CD4-positive, alpha-beta T cell treated with Interleukin-21 for 1 hour (primary cell): ENCODE measurements at places on chromosomes 12 and 14.

DNA sequence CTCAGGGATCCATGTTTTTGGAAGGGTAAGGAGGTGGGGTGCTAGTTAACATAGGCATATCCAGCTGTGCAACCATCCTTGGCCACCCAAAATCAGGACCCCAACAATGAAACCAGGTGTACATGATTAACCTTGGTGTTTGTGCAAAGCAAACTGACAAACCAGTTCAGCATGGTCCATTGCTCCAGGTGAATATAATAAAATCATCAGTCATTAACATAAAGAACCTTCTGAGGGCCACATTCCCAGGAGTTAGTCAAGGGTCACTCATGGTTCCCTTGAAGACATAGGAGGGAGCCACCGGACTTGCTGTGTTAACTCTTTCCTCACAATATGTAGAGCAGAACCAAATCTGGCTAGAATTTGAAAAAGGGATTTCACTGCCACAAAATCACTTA is 17.8 kb downstream of the SLC38A2 start:
- no peak for DNase-seq

- DNase-seq: no peak
Observed at GRCh38 chr14:68401855-68402254, 391.0 kb downstream of the ZFP36L1 start.

GRCh38 chr14:68563251-68564131 is 229.4 kb downstream of the ZFP36L1 start:
- DNase-seq: no peak

- no peak for DNase-seq
Observed at GRCh38 chr12:30880813-30881212, 45.7 kb upstream of the TSPAN11 start.

DNA sequence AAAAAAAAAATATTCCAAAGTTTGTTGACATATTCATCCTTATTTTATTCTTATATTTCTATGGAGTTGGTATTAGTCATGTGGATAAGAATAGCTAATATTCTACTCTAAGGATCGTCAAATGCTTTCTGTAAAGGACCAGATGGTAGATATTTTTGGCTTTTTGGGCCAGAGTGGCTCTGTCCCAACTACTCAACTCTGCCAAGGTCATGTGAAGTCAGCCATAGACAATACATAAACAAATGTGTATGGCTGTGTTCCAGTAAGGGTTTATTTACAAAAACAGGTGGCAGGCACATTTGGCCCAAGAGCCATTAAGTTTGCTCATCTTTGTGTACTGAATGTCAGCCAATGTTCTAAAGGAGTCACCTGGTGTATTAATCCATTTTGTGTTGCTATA is 131.8 kb downstream of the TBX5 start:
- no peak for DNase-seq

DNA sequence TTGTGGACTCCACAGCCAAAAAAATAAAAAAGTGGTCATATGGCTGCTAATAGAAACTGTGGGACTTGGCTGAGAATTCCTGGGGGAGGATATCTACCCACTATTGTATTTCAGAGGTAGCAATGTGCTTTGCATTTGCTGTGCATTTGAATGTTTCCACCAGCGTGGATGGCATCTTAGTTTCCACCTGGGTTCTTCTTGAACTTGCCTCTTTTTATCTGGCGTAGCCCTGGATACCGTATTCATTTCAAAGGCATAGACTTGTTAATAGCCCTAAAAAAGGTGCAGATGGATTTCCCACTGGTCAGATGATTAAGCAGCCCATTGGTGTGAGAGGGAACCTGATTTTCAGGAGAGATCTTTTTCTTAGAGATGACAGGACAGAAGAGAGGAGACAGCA is 1.9 kb upstream of the MYF5 start:
- DNase-seq: no peak

DNA sequence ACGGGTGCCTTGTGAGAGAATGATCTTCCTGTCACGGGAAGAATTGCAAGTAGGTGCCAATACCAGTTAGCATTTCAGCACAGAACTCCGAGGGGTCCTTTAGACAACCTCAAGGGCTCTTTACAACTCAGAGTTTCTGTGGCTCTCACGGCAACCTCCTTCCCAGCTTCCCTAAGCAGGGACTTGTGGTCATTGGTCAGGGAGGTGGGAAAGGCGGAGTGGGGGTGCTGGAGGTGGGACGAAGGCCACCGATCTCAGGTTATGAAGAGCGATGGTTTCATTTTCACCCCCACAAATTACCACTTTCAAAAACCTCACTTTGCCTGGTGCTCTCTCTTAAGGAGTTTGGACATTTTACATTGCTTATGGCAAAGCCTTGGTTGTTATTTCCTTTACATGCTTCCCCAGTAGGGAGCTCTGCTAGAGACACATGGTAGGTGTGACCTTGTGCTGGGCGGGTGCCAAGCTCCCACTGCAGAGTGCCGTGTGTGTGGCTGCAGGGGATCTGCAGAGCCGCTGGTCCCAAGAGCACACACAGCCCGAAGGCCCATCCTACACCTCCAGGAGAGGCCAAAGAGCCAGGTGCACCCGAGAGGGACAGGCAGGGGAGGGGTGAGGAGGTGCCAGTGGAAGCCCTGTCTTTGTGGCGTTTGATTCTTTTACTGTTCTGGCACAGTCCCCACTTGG is 21.4 kb downstream of the BCL2L14 start:
- DNase-seq: no peak

DNA sequence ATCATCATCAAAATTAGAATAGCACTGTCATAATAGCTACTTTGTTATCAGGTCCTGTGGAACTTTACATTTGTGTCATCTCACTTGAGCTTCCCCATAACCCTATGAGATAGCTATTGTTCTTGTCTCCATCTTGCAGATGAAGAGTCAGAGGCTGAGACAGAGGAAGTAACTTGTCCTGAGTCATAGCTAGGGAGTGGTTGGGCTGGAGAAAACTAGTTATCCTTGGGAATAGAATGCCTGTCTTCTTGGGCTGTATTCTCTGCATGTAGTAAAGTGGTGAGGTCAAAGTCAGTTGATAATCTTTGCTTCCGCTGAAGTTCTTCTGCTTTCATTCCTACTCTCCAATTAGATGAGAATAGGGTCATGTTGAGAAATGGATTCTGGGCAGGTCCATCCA is 117.0 kb downstream of the SMOC1 start:
- no peak for DNase-seq

- no peak for DNase-seq
Observed at GRCh38 chr12:588024-588322, 75.3 kb downstream of the NINJ2 start.

DNA sequence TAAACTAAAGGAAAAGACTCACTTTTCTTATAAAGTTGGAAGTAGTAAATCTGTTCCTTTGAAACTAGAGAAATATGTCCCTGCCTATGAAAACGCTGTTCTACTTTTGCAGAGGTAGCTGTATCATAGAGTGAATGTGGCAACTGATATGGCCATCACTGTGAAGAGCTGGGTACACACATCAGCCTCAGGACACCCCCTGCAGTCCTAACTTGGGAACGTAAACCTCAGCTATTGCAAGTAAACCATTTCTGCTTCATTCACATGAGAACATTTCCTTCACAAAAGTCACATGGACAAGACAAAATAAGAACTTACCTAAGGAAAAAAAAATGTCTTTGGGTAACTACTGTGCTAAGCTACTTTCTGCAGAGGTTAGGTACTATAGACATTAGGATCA is 233.3 kb upstream of the PPFIA2 start:
- DNase-seq: peak; percentile 42

- DNase-seq: no peak
Observed at GRCh38 chr12:30687265-30687986, 8.2 kb downstream of the IPO8 start.

GRCh38 chr14:100846309-100846859 is 20.5 kb downstream of the MEG3 start:
- no peak for DNase-seq

GRCh38 chr14:89524990-89525667 is 108.1 kb upstream of the FOXN3 start:
- DNase-seq: no peak

DNA sequence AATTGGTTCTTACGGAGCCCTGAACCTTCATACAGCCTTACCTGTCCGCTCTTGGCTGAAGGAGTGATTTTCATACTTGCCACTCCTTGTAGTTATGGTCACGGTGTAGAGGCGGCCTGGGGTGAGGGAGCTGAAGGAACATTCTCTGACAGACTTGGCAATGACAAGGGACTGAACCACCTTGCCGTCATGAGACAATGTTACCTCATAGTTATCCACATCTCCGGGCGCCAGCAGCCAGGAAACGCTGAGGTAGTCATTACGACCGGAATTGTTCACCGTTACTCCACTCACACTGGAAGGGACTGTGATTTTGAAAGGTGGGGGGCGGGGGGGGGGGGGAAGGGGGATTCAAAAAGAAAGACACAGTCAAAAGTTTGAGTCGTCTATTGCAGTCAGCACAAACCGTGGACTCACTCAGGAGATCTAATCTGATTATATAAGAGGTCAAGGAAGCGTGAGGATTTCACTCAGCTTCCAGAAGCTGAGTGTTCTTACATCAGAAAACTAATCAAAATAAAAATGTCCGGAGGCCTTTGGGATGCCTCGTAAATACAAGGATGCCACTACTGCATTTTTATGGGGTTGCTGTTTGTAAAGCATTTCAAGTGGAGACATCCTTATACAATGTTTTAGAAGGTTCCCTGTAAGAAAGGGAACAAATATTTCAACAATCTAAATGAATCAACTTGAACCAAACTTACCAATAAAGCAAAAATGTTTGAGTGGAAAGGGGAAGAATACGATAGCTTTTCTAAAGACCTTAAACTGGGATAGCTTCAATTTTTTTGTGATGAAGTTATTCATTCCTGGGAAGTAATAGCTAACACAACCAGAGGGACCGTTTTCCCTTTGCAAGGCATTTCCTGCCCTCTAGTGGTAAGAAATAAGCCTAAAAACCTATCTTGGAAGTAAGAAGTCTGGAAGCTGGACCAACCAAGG is 60.6 kb downstream of the PTPRB start:
- DNase-seq: peak; percentile 56

- DNase-seq: peak; percentile 9
Observed at GRCh38 chr14:78848234-78848820, 678.2 kb downstream of the NRXN3 start.

DNA sequence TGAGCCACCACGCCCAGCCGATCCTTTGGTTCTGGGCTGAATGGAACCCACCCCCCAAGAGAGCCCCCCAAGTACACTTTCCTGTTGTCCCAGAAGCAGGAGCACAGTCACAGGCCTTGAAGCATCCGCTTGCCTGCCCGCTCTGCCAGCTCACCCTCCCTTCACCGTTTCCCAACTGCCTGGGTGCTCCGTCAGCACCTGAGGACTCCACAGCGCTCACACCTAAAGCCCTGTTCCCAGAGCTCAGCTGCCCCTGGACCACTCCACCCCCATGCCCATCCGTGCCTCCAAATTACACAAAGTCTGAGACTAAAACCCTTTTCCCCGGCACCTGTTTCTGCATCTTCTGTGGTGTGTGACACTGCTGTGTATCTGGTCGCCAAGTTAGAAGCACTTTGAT is 44.3 kb upstream of the TRAF3 start:
- DNase-seq: no peak

DNA sequence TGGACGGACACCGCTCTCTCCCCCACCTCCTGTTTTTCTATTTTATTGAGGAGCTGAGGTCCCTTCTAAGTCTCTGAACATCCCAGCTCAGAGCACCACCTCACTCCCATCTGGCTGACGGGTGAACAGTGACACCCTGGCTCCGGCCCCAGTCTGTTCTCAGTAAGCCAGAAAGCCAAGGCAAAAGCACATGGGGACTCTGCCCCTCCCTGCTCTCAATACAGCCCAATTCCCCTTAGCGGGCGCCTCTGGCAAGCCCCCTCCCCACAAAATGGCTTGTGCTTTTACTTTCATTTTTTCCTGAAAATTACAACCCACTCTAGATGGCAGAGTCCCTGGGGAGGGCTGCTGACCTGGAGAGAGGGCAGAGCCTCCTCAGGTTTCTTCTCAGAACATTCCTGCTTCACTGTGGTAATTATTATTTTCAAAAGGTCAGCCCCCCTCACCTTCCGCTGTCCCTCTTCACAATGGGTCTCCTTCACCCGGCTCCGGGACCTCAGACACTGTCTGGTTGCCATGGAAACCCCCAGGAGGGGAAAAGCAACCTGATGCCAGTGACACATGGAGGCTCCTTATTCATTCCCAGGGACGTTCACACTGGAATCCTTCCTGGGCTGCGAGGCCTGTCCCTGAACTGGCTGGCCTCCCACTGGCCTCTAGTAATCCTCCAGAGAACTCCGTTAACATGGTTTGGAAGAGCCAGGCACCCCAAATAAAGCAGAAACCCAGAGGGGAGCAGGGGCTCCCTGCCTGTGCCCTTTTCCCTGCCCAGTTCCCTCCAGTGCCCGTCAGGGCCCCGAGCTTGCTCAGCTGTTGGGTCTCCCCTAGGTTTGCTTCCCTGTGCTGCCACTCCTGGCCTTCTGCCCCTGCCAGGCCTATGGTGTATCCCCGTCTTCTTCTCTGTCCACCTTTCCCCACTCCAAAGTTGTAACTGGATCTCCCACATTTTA is 15.9 kb downstream of the COL2A1 start:
- no peak for DNase-seq

DNA sequence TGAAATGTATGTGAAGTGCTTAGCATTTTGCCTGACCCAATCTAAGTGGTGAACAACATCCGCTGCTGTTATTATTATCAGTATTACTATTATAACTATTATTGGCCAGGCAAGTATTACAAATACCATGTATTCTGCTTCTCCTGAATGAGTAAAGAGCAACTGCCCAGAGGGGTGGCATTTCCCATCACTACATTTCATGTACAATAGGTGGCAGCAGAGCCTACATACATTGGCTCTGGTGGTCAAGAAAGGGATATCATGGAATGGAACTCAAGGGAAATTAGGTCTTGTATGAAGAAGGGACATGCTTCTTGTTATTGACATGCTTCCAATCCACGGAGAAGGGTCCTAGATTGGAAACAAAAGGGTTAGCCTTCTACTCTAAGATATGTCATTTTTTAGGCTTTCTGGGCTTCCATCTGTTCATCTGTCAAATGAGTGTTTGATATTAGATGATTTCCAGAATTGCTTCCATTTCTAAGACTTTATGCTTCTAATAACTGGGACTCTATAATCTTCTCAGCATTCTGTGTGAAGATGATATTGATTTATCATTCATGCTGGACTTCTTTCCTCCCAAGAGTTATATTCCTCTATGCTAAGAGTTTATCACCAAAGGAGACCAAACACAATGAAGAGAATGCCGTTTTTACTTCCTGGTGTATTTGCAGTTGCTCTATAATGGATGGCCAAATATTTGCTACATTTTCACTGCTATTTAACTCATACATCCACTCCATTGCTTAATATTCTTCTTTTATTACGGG is 239.1 kb downstream of the SSPN start:
- DNase-seq: peak; percentile 6

DNA sequence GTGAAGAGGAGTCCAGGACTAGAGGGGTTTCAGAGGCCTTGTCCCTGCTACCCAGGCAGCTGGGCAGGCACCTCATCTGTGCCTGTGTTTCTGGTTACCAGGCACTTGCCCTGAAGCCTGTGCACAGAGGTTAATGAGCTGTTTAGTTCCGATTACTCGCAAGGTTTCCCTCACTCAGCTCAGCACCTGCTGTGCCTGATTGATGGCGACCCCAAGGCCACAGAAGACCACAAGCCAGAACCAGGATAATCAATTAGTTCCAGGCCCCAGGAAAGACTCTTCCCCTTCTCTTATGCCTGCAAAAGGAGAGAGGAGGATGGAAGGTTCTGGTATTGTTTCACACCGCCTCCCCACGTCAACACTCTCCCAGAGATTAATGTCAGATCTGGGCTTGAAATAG is 88.8 kb upstream of the NOS1 start:
- no peak for DNase-seq

- DNase-seq: no peak
Observed at GRCh38 chr12:116538076-116538591, 21.0 kb upstream of the MAP1LC3B2 start.
